ENCODE measurements at places on chromosomes 16 and 17. TPM values are rescaled to one million over a fixed set of nuclear protein-coding genes. Genes with fewer than 3 reads are reported as not detected.

Gene BAHCC1
- total RNA-seq: 6.6 TPM

Gene CRYBA1
- total RNA-seq: not detected

Gene THRA
- total RNA-seq: 35.3 TPM

Gene COX6A2
- total RNA-seq: not detected

Gene TMEM132E
- total RNA-seq: 0.28 TPM

Gene TM4SF5
- total RNA-seq: 20.8 TPM

Gene MRPL10
- total RNA-seq: 30.7 TPM

Gene CHST5
- not detected for total RNA-seq

- H3K36me3 ChIP-seq: no peaks in the 10 kb centered on the region
- no peak for DNase-seq
- H3K4me1 ChIP-seq: no peaks in the 10 kb centered on the region
- H3K4me3 ChIP-seq: no peak overlapping the region
- no peaks in the 10 kb centered on the region for H3K27me3 ChIP-seq
- H3K27ac ChIP-seq: no peak overlapping the region
These were observed 23.6 kb downstream of the TANGO6 start for GRCh38 chr16:68866933-68867332.

- DNase-seq: no peak
- no peaks in the 10 kb centered on the region for H3K27me3 ChIP-seq
- H3K4me1 ChIP-seq: no peaks in the 10 kb centered on the region
- H3K36me3 ChIP-seq: no peaks in the 10 kb centered on the region
- no peak overlapping the region for H3K27ac ChIP-seq
These were observed 82.4 kb downstream of the KCNJ2 start for GRCh38 chr17:70251706-70252105.

- peaks cover 6% of the 10 kb centered on the region for H3K4me1 ChIP-seq
- no peak overlapping the region for H3K27ac ChIP-seq
- H3K27me3 ChIP-seq: no peaks in the 10 kb centered on the region
- H3K36me3 ChIP-seq: no peaks in the 10 kb centered on the region
- H3K4me3 ChIP-seq: no peak overlapping the region
These were observed 6.2 kb downstream of the GINS2 start for GRCh38 chr16:85682516-85682915.

GRCh38 chr17:13736916-13737315 is 135.2 kb upstream of the HS3ST3A1 start:
- no peaks in the 10 kb centered on the region for H3K4me1 ChIP-seq
- DNase-seq: no peak
- no peak overlapping the region for H3K4me3 ChIP-seq

DNA sequence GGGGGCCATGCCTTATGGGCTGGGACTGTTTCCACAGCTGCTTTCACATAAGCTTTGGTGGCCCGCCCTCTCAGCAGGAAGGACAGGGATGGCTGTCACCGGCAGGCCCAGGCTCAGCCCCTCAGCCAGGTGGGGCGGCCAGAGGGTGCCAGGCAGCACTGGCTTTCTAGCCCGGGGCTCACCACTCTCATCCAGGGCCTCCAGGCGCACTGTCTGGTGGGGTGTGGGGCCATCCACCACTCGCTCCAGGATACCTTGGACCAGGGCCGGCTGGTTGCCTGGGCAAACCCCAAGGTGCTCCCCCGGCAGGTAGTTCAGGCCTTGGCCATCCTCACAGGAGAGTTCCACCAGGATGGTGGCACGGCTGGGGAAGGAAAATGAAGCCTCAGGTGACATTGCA is 35.0 kb downstream of the NOS2 start:
- no peak overlapping the region for H3K4me3 ChIP-seq
- no peaks in the 10 kb centered on the region for H3K36me3 ChIP-seq
- no peak for DNase-seq
- no peak overlapping the region for H3K27ac ChIP-seq

GRCh38 chr17:65314212-65314611 is 177.0 kb downstream of the RGS9 start:
- no peak overlapping the region for H3K27ac ChIP-seq
- no peaks in the 10 kb centered on the region for H3K27me3 ChIP-seq
- H3K36me3 ChIP-seq: no peaks in the 10 kb centered on the region
- H3K4me3 ChIP-seq: no peak overlapping the region
- H3K4me1 ChIP-seq: peaks cover 10% of the 10 kb centered on the region

- peak overlapping the region; percentile 63 for H3K27ac ChIP-seq
- peak; percentile 48 for DNase-seq
- no peak overlapping the region for H3K4me3 ChIP-seq
- H3K4me1 ChIP-seq: peaks cover 10% of the 10 kb centered on the region
These were observed 370.2 kb upstream of the MAF start for GRCh38 chr16:79970551-79971236.

GRCh38 chr16:76474048-76474447 is 196.8 kb downstream of the CNTNAP4 start:
- H3K36me3 ChIP-seq: no peaks in the 10 kb centered on the region
- no peak overlapping the region for H3K27ac ChIP-seq
- no peaks in the 10 kb centered on the region for H3K27me3 ChIP-seq
- no peak for DNase-seq
- no peaks in the 10 kb centered on the region for H3K4me1 ChIP-seq

DNA sequence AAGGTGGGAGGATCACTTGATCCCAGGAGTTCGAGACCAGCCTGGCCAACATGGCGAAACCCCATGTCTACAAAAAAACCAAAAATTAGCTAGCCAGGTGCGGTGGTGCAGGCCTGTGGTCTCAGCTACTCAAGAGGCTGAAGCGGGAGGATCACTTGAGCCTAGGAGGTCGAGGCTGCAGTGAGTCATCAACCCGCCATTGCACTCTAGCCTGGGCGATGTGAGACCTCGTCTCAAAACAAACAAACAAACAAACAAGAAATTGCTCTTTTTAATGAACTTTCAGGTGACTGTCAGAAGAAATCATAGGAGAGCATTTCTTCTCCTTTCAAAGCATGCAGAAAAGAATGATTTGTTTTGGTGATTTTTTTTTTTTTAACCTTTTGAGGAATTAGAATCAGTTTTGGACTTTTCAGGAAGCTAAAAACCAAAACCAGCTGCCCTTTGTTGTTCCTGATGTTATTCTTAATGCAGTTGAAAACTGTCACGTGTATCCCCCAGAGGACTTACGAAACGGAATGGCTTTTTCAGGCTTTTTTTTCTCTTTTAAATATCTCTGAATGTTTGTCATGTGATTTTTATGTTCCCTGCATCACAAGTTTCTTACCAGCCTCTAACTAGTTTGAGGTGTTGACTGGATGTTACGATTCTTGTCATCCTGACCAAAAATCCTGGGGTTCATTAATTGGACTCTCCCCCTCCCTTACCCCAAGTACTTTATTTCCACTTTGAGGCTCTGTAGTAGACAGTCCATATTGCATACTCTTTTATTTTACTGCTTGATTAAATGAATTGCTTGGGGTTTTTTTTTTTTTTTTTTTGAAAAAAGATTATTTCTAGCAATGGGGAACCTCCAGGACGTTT is 34.1 kb downstream of the SNX29 start:
- H3K36me3 ChIP-seq: no peaks in the 10 kb centered on the region
- no peak overlapping the region for H3K4me3 ChIP-seq
- no peaks in the 10 kb centered on the region for H3K27me3 ChIP-seq
- no peaks in the 10 kb centered on the region for H3K4me1 ChIP-seq
- H3K27ac ChIP-seq: no peak overlapping the region

DNA sequence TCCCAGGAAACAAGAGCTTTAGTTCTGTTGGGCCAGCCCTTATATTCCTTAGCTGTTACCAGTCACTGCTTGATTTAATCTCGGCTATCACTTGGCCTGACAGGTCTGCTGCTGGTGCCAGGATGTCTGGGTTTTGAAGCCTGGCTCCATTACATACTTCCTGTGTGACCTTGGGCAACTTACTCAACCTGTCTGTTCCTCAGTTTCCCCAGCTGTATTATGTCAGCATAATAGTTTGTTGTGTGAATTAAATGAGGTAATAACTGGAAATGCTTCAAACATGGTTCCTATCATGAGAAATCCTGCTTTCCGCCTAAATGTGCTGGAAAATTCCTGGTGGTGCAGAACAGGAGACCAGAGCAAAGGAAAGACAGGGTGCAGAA is 50.6 kb upstream of the STH start:
- H3K27ac ChIP-seq: no peak overlapping the region
- peaks cover 27% of the 10 kb centered on the region for H3K27me3 ChIP-seq
- no peaks in the 10 kb centered on the region for H3K36me3 ChIP-seq
- no peak for DNase-seq
- no peak overlapping the region for H3K4me3 ChIP-seq
- H3K4me1 ChIP-seq: no peaks in the 10 kb centered on the region

- no peaks in the 10 kb centered on the region for H3K4me1 ChIP-seq
- DNase-seq: no peak
- H3K27me3 ChIP-seq: no peaks in the 10 kb centered on the region
- H3K4me3 ChIP-seq: no peak overlapping the region
- H3K36me3 ChIP-seq: no peaks in the 10 kb centered on the region
- H3K27ac ChIP-seq: no peak overlapping the region
These were observed 135.0 kb downstream of the BRIP1 start for GRCh38 chr17:61728297-61728836.

DNA sequence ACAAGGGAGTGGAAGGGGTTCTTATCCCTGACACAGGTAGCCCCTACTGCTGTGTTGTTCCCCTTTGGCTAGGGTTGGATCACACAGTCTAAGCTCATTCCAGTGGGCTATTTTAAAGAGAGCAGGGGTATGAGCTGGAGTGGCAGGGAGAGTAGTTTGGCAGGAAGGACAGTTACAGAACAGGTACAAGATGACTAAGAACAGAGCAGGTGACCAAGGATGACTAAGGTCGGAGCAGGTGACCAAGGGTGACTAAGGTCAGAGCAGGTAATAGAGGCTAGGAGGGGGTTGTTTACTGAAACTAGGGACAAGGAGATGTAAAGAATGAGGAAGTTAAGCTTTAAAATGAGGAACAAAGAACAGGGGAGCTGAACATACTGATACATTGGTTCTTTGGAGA is 58.8 kb downstream of the UTP18 start:
- H3K4me3 ChIP-seq: no peak overlapping the region
- H3K4me1 ChIP-seq: peaks cover 14% of the 10 kb centered on the region
- no peaks in the 10 kb centered on the region for H3K27me3 ChIP-seq
- DNase-seq: no peak
- H3K27ac ChIP-seq: peak overlapping the region; percentile 42

DNA sequence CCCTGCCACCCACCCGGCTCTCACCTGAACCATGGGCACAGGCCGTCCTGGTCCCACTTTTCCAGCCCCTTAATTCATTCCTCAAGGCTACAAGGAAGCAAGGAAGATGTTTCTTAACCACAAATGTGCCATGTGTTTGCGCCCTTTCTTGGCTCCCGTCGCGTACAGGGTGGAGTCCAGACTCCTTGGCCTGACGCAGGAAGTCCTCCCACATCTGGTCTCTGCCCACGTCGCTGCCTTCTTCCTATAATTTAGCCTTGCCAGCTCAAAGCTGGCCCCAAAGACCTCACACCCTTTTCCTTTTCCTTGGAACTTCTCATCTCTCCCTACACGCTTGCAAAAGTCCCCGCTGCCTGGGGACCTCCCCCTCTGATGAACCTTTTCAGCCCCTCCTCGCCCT is 38.8 kb upstream of the BHLHA9 start:
- peaks cover 44% of the 10 kb centered on the region for H3K27me3 ChIP-seq
- no peaks in the 10 kb centered on the region for H3K36me3 ChIP-seq
- H3K4me3 ChIP-seq: no peak overlapping the region
- no peak overlapping the region for H3K27ac ChIP-seq
- DNase-seq: no peak

GRCh38 chr17:58875261-58875660 is 119.6 kb downstream of the PPM1E start:
- H3K36me3 ChIP-seq: no peaks in the 10 kb centered on the region
- H3K27me3 ChIP-seq: no peaks in the 10 kb centered on the region
- no peak for DNase-seq
- no peak overlapping the region for H3K27ac ChIP-seq
- no peak overlapping the region for H3K4me3 ChIP-seq
- no peaks in the 10 kb centered on the region for H3K4me1 ChIP-seq

- peak overlapping the region; percentile 85 for H3K27ac ChIP-seq
- H3K27me3 ChIP-seq: no peaks in the 10 kb centered on the region
- H3K36me3 ChIP-seq: no peaks in the 10 kb centered on the region
- DNase-seq: peak; percentile 83
- peaks cover 24% of the 10 kb centered on the region for H3K4me1 ChIP-seq
- H3K4me3 ChIP-seq: no peak overlapping the region
These were observed 1.9 kb upstream of the PLEKHG4 start for GRCh38 chr16:67277294-67277998.

GRCh38 chr16:49543631-49543946 is 170.0 kb downstream of the C16orf78 start:
- peaks cover 4% of the 10 kb centered on the region for H3K4me1 ChIP-seq
- H3K4me3 ChIP-seq: no peak overlapping the region
- no peaks in the 10 kb centered on the region for H3K36me3 ChIP-seq
- H3K27me3 ChIP-seq: no peaks in the 10 kb centered on the region

GRCh38 chr16:47162670-47163420 is 19.1 kb upstream of the NETO2 start:
- no peak for DNase-seq
- no peaks in the 10 kb centered on the region for H3K36me3 ChIP-seq
- H3K4me1 ChIP-seq: no peaks in the 10 kb centered on the region
- H3K27me3 ChIP-seq: no peaks in the 10 kb centered on the region
- no peak overlapping the region for H3K4me3 ChIP-seq
- no peak overlapping the region for H3K27ac ChIP-seq

GRCh38 chr16:11681556-11681955 is 13.3 kb downstream of the SNN start:
- no peak overlapping the region for H3K27ac ChIP-seq
- no peak for DNase-seq
- H3K36me3 ChIP-seq: no peaks in the 10 kb centered on the region
- H3K4me3 ChIP-seq: no peak overlapping the region
- no peaks in the 10 kb centered on the region for H3K4me1 ChIP-seq
- H3K27me3 ChIP-seq: no peaks in the 10 kb centered on the region

DNA sequence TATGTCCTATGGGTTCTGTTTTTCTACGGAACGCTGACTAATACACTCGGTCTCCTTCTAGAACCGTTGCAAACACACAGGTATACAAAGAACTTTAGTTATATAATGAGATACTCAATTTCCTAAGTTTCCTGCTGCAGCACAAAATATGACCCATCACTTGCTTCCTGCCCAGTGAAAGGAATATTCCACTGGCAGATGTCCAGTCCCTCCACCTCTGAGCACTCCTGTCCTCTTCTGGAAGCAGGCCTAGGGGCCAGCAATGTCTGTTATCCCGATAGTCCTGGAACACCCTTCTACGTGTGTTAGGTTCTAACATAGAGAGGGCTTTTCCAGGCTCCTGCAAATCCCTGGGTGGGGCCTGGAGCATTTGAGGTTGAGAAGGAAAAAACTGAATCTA is 32.7 kb downstream of the ADAMTS18 start:
- no peaks in the 10 kb centered on the region for H3K36me3 ChIP-seq
- no peak overlapping the region for H3K27ac ChIP-seq
- no peaks in the 10 kb centered on the region for H3K27me3 ChIP-seq
- DNase-seq: no peak

DNA sequence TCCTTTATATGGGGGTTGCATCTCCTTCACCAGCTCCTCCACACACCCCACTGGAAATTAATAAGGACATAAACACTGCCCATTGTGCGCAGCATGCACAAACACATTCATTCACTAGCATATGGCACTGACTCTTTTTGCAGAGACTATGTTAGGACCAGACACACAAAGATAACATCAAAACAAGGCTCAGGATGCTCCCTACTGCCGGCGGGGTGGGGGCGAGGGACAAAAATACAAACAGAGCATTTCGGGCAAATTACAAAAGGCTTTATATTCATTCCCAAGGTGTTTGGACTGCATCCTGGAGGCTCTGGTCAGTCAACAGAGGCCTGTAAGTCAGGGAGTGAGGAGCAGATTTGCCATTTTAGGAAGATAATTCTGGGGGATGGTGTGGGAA is 299.7 kb downstream of the SLC39A11 start:
- no peak overlapping the region for H3K4me3 ChIP-seq
- DNase-seq: no peak
- no peak overlapping the region for H3K27ac ChIP-seq
- H3K4me1 ChIP-seq: no peaks in the 10 kb centered on the region
- H3K27me3 ChIP-seq: no peaks in the 10 kb centered on the region
- H3K36me3 ChIP-seq: no peaks in the 10 kb centered on the region

Data from hepatocyte (in vitro differentiated cells).